ENCODE measurements at places on chromosomes 5 and 9.

DNA sequence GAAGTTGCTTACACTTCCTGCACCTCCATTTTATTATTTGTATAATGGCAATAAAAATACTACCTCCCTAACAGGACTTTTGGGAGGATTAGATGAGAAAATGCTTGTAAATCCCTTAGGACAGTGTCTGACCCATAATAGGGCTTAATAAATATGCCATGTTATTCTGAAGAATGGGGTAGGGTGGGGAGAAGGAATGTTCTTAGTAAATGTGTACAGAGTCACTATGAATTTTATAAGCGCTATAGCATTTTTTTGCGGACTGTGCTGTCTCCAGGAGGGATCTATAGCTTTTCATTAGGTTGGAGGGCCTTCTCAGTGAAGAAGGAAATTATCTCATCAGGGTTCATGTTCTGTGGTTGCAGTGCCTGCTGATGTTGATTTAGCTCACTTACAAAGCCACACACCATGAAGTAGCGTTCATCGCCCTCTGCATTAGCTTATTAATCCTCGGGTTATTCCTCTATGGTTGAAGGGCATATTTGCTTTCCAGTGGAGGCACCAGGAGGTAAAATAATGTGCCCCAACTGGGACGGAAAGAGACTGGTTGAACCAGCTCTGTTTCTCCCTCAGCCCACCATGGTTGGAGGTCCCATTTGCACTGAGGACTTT, 497.1 kb downstream of the ARHGEF28 start:
- no peak for DNase-seq

DNA sequence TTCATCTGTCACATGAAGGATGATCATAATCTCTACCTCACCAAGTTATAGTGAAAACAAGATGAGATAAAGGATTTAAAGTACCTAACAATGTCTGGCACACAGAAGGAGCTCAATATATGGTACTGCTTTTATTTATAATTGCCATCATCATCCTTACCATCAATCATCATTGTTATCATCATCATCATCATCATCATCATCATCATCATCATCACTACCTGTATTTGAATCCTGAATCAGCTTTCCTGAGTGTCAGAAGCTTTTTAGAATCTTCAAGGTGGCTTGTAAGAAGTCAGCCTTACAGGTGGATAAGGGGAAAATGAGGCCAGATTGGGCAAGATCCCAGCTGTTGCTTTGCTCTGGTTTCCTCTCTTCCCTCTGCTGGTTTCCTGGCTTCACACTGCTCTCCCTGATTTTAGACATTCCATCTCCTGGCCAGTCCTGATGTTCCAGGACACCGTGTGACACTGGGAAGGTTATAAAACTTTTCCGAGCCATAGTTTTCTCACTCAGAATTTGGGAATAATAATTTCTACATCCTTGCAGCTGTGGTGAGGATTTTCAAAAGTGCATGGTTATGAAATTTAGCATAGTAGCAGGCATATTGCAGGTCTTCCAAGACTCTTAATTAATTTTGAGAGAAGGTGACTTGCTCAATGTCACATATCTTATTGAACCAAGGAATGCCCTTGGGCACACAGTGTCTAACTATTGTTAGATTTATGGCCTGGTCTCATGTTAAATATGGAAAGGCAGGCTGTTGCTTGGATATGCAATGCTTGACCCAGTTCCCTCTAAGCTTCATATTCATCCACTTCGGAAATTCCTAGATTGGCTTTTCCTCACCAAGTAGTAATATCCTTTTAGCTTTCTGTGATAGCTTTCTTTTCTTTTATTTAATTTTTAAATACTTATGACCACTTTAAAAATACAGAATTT, 160.7 kb downstream of the TMEM38B start:
- DNase-seq = no peak

DNA sequence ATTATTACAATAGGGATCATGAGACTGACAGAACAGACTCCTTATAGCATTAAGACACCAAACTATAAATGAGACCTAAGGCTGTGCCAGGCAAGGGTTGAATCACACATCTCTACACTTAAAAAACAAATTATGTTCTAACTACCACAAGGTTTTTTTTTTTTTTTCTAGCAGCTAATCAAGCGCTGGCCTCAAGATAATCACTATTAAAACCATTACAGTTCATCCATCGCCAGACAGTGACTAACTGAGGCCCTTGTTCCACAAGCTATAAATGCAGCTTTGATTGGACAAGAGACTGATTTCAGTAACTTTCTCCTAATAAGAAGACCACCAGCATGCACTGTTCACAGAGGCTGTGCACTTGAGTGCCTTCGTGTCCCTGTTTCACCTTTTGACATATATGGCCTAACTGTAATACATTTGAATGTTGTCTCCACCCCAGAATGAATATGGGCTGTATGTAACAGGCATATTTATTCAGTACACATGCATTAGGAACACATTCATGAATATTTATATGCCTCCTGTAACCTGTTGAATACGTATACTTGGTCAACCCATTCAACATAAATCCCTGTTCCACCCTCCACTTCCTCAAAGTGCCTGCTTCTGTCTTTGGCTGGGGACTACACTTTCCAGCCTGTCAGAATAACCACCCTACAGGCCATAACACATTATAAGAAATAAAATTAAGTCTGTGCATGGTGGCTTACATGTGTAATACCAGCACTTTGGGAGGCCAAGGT, 22.8 kb upstream of the ZNF131 start:
- no peak for DNase-seq

DNA sequence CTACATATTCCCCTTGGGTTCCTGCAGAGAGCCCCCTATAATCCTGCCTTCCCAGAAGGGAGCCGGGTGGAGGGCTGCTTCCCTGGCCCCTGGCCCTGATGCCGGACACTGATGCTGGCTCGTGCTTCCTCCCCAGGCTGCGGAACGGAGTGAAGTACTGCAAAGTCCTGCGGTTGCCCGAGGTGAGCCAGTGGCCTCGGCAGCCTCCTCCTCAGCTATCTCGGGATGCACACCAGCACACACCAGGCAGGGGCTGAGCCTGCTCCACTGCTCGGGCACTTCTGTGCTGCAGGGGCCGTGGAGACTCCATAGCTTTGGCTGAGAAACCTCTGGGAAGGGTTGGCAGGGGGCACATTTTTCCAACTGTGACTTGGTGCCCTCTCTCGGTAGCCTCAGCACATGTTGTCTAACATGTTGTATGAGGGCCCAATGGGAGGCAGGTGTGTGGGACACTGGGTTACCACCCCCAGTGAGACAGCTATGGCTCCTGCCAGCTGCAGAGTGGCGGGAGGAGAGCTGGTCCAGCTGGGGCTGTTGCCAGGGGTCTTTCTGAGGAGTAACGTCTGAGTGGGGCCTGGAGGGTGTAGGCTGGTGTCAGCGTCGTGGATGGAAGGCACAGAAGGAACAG, 38.4 kb downstream of the USP20 start:
- no peak for DNase-seq

GRCh38 chr5:124871303-124871702, 124.9 kb upstream of the ZNF608 start:
- no peak for DNase-seq

- no peak for DNase-seq
Observed at GRCh38 chr5:55868846-55869245, 17.7 kb downstream of the IL31RA start.

- DNase-seq = no peak
Observed at GRCh38 chr9:74366111-74366510, 131.0 kb upstream of the RORB start.

DNA sequence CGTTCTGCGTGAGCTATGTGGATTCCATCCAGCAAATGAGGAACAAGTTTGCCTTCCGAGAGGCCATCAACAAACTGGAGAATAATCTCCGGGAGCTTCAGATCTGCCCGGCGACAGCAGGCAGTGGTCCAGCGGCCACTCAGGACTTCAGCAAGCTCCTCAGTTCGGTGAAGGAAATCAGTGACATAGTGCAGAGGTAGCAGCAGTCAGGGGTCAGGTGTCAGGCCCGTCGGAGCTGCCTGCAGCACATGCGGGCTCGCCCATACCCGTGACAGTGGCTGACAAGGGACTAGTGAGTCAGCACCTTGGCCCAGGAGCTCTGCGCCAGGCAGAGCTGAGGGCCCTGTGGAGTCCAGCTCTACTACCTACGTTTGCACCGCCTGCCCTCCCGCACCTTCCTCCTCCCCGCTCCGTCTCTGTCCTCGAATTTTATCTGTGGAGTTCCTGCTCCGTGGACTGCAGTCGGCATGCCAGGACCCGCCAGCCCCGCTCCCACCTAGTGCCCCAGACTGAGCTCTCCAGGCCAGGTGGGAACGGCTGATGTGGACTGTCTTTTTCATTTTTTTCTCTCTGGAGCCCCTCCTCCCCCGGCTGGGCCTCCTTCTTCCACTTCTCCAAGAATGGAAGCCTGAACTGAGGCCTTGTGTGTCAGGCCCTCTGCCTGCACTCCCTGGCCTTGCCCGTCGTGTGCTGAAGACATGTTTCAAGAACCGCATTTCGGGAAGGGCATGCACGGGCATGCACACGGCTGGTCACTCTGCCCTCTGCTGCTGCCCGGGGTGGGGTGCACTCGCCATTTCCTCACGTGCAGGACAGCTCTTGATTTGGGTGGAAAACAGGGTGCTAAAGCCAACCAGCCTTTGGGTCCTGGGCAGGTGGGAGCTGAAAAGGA, 10.9 kb downstream of the QRFP start:
- no peak for DNase-seq

DNA sequence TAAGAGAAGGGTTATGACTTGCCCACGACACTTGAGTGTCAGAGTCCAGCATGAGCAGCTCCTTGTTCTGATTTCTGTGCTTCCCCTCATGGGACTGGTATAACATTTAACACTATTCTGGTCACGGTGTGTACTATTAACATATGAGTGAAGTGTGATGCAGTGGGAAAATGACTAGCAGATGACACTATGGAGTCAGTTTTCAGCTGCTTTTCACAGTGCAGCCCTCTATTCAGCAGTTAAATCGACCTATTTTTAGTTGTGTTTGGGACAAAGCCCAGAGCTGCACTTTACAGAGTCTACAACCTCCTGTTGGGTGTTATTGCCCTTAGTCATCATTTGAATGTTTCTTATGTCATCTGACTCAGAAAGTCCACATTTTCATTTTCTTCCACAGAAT, 59.1 kb downstream of the CHSY3 start:
- no peak for DNase-seq

DNA sequence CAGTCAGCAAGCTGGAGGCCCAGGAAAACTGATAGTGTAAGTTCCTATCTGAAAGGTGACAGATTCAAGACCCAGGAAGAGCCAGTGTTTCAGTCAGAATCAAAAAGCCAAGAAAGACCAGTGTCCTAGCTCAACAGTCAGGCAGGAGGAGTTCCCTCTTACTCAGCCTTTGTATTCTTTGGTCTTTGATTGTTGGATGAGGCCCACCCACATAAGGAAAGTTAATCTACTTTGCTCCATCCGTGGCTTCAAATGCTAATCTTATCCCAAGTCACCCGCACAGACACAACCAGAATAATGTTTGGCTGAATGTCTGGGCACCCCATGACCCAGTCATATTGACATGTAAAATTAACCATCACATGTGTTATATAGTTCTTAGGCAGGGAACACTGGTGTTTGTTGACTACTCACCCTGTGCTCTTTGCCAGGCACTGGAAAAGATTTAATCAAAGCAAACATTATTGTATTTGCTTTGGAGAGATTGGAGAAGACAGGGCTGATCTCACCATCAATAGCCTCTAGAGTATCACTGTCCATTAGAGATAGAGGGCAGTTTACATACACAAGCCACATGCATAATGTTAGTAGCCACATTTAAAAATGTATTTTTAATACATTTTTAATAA, 96.3 kb upstream of the KCNN2 start:
- no peak for DNase-seq

- no peak for DNase-seq
Observed at GRCh38 chr9:28166179-28166578, 592.9 kb upstream of the C9orf72 start.

GRCh38 chr5:15692706-15693381, 192.9 kb downstream of the FBXL7 start:
- DNase-seq = no peak

GRCh38 chr5:155711882-155712281, 615.1 kb upstream of the SGCD start:
- DNase-seq = no peak

DNA sequence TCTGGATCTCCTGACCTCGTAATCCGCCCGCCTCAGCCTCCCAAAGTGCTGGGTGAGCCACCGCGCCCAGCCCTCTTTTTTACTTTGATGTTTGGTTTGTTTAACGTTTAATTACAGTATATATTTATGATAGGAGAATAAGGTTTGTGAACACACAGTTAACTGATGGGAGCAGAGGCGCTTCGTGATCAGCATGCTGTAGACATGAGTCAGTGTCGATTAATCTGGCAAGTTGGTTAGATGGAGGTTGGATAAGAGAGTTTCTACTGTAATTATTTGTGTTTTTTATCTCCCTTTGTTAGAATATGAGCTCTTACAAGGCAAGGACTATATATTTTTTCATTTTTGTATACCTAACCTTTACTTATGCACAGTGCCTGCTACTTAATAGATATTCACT, 14.3 kb downstream of the ATG10 start:
- no peak for DNase-seq

DNA sequence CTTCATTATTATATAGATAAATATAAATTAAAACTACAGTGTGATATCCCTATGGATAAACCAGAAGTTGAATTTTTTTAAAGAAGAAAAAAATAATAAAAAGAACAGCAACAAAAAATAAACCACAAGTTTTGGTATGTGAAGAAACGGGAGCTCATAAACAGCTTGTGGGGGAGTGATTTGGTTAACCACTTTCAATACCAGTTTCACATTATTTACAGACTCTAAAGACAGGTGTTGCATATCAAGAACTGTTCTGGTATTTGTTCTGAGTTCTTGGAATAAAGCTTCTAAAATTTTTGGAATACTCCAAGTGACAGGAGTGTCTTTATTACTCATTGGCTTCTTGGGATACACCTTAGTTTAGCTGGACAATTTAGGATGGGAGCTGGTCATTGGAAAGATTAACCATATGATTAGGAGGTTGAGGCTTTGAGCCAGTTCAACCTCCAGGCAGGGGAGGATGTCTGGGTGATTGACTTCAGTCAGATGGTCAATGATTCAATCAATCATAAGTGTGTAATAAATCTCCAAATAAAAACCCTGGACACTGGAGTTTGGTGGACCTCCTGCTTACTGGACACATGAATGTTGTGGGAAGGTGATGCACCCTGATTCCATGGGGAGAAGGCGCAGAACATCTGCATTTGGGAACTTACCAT, 2223.1 kb upstream of the C9orf72 start:
- DNase-seq = no peak

- no peak for DNase-seq
Observed at GRCh38 chr5:149028984-149029383, 33.9 kb downstream of the SH3TC2 start.

- no peak for DNase-seq
Observed at GRCh38 chr5:152514827-152515397, 109.8 kb upstream of the NMUR2 start.

DNA sequence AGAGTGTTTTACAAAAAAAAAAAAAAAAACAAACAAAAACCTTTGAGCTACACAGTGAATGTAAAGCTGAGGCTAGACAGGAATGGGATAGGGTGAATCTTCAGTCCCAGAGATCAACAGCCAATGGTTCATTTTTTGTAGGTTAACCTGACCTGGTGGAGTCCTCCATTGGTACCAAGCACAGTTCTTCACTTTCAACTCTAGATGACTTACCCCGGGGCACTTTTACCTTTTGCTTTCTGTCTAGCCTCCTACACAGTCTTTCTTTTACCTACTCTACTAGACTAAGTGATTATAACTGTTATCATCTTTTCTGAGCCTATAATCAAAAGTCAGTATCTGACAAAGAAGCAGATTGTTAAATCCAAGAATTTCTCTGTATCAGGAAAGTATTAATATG, 50.9 kb downstream of the ANXA2R start:
- no peak for DNase-seq
